ENCODE measurements at places on chromosomes 1 and 21.

DNA sequence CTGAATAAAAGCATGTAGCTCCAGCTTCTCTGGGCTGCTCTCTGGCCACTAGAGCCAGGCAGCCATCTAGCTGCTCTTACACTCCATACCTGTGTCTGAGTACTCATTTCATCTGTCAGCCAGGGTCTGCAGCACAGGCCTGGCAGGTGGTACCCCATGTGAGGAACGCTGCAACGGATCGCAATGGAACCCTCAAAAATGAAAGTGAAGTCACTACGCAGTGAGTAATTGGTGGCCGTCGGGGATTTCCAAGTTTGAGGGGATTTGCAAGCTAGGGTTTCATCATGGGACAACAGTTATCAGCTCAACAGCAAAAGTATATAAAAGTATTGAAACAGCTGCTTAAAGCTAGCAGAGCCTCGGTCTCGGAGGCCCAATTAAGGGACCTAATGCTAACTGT is 186.7 kb downstream of the HFM1 start:
- DNase-seq = no peak

DNA sequence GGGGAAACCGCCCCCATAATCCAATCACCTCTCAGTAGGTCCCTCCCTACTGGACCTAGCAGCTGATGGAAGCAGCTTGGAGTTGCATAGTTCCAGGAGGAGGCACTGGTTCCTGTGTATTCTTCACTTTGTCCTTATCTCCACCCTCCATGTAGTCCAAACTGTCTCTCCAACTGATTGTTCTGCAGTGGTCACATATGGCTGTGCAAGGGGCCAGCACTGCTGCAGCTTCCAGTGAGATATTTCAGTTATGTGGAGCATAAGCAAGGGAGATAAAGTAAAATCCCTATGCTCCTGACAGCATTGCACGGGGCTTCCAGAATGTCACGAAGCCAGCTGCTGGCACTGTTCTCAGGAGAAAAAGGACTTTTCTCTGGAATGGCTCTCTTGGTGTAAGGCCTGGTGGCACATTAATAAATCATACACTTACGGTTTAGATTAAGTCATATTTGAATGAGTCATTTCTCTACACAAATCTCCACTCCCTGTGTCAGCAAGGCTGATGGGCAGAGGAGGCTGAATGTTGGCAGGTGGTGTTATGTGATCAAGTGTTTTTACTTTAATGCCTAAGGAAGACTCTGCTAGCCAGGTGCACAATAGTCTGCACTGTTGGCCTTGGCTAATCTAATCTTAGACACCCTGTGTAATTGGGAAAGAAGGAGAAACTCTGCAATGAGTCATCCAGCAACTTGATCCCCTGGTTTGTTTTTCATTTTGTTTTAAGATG is 93.4 kb downstream of the KCNK1 start:
- no peak for DNase-seq

DNA sequence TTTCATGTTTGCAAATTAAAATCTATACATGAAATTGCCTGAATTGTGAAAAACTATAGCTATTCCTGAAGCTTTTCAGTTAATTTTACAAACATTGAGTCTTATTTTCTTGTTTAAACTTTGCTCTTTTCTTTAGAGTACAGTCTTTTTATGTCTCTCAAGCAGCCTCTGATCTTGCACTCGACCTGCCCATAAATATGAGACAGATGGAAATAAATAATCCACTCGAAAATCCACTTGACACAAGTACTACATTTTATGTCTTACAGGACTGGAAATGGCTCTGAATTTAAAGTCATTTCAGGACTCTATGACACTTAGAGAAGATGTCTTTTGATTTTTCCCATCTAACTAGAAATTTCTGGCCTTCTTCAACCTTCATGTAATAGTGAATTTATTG is 283.8 kb downstream of the USP25 start:
- DNase-seq = no peak

GRCh38 chr1:151492120-151492519 is 19.1 kb upstream of the CGN start:
- DNase-seq = no peak

DNA sequence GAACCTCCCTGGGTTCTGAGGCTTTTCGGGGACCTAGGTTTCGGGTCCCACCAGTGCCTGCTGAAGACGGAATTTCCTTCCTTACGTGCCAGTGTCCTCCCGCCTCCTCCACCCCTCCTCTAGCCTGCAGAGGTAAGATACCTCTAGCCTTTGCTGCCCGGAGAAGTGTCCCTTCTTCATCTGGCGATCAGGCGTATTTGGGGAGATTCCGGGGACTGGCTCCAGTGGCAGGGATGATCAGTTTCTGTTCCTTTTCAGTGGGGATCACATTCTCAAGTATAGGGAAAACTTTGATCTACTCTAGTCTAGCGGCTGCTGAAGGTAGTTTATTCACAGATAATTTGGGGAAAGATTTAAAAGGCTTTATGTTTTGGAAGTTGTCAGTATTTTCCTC is 674 bp downstream of the CEP350 start:
- DNase-seq = no peak

DNA sequence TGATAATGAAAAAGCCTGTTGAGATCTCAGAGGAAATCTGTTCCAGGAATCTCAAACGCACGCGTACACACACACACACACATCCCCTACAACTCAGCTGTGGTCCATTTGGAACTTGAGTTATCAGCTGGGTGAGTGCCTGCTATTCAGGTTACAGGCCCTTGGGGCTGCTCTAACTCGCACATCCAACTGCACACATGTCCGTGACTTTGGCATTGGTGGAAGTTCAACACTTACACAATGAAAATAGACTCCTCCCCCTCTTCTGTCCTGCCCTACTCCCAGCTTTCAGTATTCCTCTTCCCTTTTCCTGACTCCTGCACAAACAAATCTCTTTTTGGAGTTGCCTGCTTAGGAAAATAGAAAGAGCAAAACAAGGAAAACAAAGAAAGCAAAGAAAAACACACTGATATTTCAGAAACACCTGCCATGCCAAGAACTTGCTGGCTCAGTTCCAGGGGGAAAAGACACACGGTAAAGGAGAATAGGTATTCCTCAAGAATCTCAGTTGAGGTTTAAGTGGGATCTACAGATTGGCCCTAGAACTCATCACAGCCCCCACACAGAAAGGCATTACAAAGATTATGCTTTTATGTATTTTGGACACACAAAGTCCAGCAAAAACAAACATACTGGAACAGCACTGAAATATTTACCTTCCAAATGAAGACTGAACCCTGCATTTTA is 140.9 kb downstream of the TGFBR3 start:
- no peak for DNase-seq

GRCh38 chr1:183180634-183181056 is 5.4 kb upstream of the LAMC2 start:
- DNase-seq = no peak

- no peak for DNase-seq
Observed at GRCh38 chr1:91831132-91831930, 54.6 kb downstream of the TGFBR3 start.

- DNase-seq = no peak
Observed at GRCh38 chr1:95440511-95440910, 206.5 kb downstream of the RWDD3 start.

- DNase-seq = no peak
Observed at GRCh38 chr1:150683914-150684313, 13.0 kb downstream of the GOLPH3L start.

DNA sequence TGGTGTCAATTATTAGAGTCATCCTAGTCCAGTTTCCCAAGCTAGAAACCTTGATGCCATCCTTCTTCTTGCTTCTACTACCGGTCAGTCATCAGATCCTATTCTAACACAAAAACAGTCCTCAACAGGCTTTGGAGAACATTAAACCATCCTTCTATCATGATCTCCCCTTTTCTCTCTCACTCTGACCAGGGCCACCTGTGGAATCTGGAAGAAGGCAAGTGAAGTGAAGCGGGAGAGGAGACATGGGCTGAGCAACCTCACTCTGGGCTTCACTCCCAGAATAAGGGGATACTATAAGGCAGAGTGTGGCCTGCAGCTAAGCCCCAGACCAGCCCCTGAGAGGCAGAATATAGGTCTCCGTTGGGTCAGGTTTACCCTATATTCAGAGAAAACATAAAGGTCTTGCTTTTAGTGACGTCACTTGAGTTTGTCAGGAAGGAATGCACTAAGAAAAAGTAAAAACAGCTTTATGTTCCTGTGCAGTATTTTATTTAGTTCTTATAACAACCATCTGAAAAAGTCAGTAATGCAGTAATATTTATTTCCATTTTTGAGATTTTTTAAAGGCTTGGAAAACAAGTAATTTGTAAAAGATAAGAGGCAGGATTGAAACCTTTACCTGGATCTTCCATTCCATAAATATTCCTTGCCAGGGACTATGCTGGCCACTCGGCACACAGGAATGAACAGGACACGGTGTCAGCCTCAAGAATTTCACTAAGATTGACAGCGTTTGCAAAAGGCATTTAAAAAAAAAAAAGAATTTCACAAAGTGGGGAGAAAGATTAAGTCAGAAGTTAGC is 61.3 kb downstream of the NFASC start:
- DNase-seq = no peak

DNA sequence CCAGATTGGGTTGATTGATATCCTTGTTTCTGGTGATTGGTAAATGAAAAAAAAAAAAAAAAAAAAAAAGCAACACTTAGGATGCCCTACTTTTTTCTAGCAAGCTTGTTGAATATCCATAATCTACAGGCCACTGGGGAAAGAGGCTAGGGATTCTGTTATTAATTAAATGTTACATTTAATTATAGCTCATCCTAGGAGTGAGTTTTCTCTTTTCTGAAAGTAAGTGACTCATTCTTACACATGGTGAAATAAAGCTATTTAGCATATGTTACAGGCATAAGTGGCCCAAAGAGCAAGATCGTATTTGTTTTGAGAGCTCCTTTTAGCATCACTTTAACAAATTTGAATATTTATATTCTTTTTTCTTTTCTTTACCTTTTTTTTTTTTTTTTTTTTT is 94.5 kb downstream of the FNBP1L start:
- DNase-seq = no peak

GRCh38 chr1:43349594-43350306 is 9.0 kb upstream of the CDC20 start:
- no peak for DNase-seq

DNA sequence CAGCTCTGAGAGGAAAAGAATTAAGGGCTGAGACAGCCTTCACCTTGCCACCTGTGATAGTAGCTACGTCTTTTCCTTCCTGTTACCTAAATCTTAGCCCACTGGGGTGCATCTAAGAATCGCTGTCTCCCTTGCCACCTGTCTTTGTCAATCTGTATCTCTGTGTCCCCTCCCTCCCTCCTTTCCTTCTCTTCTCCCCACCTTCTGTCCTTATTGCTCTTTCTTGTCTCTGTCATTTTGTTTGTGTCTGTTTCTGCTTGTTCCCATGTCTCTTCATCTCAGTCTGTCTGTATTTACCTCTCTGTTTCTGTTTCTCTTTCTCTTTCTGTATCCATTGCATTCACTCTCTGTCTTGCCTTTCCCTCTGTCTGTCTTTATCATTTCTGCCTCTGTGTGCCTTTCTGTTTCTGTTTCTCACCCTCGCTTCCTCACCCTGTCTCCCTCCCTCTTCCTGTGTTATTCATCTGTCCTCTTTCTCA is 30.2 kb downstream of the SLC22A15 start:
- no peak for DNase-seq

DNA sequence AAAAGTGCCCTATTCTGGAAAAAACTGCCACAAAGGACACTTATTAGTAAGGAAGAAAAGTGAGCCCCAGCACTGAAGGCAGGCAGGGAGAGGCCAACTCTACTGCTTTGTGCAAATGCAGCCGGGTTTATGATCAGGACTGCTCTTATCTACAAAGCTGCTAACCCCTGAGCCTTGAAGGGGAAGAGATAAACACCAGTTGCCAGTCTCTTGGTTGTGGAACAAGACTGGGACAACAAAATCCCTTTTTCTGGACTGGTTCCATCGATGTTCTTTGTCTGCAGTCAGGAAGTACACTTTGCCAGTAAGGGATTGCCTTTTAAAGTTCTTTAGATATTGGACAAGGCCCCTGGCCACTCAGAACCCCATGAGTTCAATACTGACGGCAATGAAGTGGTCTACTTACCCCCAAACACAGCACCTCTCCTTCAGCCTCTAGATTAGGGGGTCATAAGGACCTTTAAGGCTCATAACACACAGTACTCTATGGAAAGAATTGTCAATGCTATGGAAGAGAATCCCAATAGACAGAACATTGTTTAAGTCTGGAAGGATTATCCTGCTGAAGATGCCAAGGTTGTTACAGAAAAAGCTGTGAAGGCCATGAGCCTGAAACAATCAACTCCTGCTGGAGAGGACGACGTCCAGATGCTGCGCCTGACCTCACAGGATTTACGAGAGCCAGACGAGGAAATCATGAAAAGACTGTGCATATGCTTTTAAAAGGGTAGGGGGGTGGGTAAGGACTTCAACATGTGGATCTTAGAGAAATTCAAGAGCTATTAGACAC is 43.6 kb downstream of the GNB1 start:
- no peak for DNase-seq

Data from stimulated activated CD4-positive, alpha-beta T cell treated with anti-CD3 and anti-CD28 coated beads, Interleukin-2, amount 100 ng/mL, for 48 hours (primary cell).